ENCODE measurements at places on chromosomes 12 and 14. TPM values are rescaled to one million over a fixed set of nuclear protein-coding genes. Genes with fewer than 3 reads are reported as not detected.

DNA sequence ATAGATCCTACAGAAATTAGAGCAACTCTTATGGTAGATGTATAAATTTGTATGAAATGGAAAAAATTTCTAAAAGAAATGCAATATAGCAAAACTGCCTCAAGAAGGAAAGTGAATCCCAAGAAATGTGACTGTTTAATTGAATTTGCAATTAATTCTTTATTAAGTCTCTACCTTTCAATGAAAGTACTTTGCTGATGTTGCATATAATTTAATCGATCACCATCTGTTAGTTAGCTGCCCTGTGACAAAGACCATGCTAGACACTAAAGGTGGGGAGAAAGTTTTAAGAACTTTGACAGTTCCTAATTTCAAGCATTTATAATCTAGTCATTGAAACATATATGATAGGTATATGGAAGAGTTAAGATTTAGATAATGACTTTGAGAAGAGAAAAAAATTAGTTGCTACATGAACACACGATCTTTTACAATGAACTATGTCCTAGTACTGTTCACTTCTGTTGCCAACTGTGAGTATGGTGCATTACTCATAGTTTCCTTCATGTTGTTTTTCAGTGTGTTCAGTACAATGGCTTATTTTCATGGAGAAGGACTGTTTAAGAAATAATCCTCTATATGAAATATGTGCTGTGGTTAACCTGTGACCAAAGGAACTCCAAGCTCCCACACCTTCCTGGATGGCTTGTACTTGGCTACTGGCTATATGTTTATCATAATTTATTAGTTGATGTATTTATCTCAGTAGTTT lies 128.4 kb downstream of the METTL25 start:
- no peak for DNase-seq

- no peak for DNase-seq
Observed at GRCh38 chr14:92553438-92553837, 39.9 kb downstream of the RIN3 start.

- DNase-seq, result no peak
Observed at GRCh38 chr12:12521888-12522287, 40.8 kb downstream of the DUSP16 start.

DNA sequence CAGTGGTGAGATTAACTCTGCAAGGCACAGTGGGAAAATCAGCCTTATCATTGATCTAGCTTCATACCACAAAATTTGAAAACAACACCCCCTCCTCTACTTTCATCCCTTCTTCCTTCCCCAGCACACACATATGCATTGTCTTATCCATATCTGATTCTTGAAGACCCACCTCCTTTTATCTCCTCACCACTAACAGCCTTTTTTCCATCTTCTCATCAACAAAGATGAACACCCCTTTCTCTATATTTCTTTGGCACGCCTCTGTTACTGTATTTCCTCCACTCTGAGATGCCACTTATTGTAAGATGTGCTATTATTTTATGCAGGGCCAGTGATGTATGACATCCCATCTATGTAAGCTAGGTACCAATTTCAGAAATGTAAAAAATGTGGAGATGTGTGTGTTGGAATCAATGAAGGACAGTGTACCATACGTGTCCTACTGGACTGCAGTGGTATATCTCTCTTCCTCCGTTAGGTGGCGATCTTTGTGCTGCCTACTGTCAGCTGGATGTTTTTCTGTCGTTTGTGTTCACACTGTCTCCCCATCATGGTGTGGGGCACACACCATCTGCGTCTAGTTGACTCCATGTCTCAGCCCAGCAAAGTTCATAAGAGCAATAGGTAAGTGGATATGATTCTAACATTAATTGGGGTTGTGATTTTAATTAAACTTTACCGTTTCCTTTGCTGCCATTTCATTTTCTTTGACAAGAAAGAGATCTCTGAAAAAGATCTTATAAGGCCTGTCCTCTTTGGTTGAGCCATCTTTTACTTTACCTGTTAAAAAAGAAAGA lies 24.0 kb downstream of the CCDC38 start:
- no peak for DNase-seq

GRCh38 chr14:94598816-94599655 lies 13.2 kb upstream of the SERPINA3 start:
- peak; percentile 61 for DNase-seq

DNA sequence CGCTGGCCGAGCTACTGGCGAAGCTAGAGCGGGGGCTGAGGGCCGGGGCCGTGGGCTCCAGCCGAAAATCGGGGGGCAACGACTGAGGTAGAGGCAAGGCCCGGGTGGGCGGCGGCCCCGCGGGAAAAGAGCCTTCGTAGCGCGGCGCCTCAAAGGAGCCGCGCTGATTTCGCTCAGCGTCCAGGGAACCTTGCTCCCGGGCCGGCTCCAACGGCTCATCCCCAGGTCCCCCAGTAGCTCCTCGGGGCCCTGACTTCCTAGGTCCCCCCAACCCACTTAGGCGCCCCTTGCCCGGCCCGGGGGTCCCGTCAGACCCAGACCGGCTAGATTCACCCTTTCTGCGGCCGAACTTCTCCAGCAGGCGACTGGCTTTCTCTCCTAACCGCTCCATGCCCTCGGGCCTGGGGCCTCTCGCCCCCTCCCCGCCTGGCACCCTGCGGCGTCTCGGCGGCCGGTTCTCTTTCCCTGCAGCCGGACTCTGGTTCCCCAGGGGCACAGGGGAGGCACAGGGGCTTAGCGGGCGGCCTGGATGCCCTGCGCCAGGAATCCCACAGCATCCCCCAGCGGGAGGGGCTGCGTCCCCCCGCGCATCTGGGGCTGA lies 375 bp downstream of the AJUBA start:
- no peak for DNase-seq

DNA sequence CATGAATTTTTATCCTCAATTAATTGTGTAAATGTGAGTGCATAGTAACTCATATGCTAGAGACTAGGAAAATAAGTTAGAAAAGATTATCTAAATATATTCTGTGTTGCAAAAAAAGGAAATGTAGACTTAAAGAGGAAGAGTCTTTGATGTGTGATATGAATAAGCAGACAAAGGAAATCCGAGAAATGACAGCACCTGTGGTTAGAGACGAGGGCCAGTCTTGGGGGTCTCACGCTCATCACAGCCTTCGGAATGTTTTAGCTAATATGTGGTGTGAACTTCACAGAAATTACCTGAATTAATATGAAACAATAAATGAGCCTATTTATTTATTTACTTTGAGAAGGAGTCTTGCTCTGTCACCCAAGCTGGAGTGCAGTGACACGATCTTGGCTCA lies 11.6 kb downstream of the ATP6V0A2 start:
- DNase-seq, result no peak

- DNase-seq, result no peak
Observed at GRCh38 chr14:90111895-90112534, 50.2 kb downstream of the KCNK13 start.

The MYRFL gene
- 1.8 TPM for total RNA-seq

The CIDEB gene
- total RNA-seq, result 13.8 TPM

The ITGB7 gene
- 7.3 TPM for total RNA-seq

Data from upper lobe of left lung (tissue), 6 donors.